Right ventricle myocardium superior (tissue), 1 donor: ENCODE measurements at places on chromosomes 6 and 20. TPM values are rescaled to one million over a fixed set of nuclear protein-coding genes. Genes with fewer than 3 reads are reported as not detected.

GRCh38 chr6:24995270-24995669 lies 59.5 kb upstream of the RIPOR2 start:
- DNase-seq: no peak

The DNAH8 gene
- total RNA-seq: 0.03 TPM

The NDRG3 gene
- 27.5 TPM for total RNA-seq

GRCh38 chr20:4247898-4248858 lies 232.8 kb upstream of the RNF24 start:
- DNase-seq: no peak

DNA sequence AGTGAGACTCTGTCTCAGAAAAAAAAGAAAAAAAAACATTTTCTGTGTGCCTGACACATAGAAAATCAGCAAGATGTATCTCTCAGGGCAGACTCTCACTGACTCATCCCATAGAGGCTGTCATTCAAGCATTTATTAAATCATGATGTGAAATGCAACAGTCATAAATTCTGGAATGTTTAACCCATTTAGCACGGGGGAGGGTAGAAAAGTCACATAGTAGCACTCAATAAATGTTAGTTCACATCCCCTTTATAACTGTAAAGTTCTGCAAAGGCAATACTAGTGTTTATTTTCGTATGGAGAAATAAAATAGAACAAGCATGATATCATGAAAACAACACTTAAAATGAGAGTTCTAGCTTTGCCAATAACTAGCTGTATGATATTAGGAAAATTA lies 15.5 kb upstream of the CARMIL1 start:
- no peak for DNase-seq

The FRK gene
- total RNA-seq: 7.5 TPM

- DNase-seq: no peak
Observed at GRCh38 chr20:7828437-7828836, 111.8 kb downstream of the HAO1 start.

GRCh38 chr20:34536798-34537394 lies 20.7 kb downstream of the DYNLRB1 start:
- DNase-seq: peak; percentile 80

DNA sequence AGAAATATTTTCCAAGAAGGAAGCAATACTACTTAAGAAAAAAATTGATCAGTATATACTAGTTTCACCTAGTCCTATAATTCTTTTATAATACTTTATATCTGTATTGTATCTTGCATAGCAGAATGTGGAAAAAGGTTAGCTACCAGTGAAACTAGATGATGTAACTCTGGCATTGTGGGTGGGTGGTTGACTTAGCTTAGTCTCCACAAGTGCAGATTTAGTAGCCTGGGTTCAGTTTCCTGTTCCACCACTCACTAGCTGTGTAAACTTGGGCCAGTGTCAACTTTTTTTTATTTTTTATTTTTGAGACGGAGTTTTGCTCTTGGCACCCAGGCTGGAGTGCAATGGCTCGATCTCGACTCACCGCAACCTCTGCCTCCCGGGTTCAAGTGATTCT lies 2.0 kb downstream of the MUC21 start:
- DNase-seq: no peak

GRCh38 chr6:85416049-85416448 lies 33.8 kb upstream of the NT5E start:
- DNase-seq: no peak
